Epithelial cell of alveolus of lung (primary cell): ENCODE measurements at places on chromosomes 6 and 20. TPM values are rescaled to one million over a fixed set of nuclear protein-coding genes. Genes with fewer than 3 reads are reported as not detected.

MICAL1 gene
- 35.5 and 42.4 TPM in 2 replicates for total RNA-seq

BPHL gene
- 17.2 and 20.9 TPM in 2 replicates for total RNA-seq

ALDH8A1 gene
- 0.26 and 0.32 TPM in 2 replicates for total RNA-seq

NECAB3 gene
- total RNA-seq = 21.3 and 27.0 TPM in 2 replicates

BNIP5 gene
- total RNA-seq = not detected in 2 replicates

SLC24A3 gene
- 0.39 and 0.64 TPM in 2 replicates for total RNA-seq

RPL7L1 gene
- total RNA-seq = 104 and 121 TPM in 2 replicates

CNR1 gene
- total RNA-seq = 0.64 TPM in 1 of 2 replicates, not detected in the other

GPR63 gene
- total RNA-seq = 0.64 and 1.7 TPM in 2 replicates

GABRR1 gene
- total RNA-seq = not detected in 2 replicates

SLC52A3 gene
- not detected in 2 replicates for total RNA-seq

JAG1 gene
- total RNA-seq = 12.5 and 16.3 TPM in 2 replicates

DPM1 gene
- total RNA-seq = 49.7 and 52.9 TPM in 2 replicates

SSTR4 gene
- total RNA-seq = not detected in 2 replicates

HLA-DOB gene
- 0.16 and 0.26 TPM in 2 replicates for total RNA-seq

FILIP1 gene
- 0.26 and 0.32 TPM in 2 replicates for total RNA-seq
